Stimulated activated CD8-positive, alpha-beta memory T cell treated with anti-CD3 and anti-CD28 coated beads, Interleukin-12 subunit alpha, Interleukin-12 subunit beta, amount 100 ng/mL, for 1 hour (primary cell): ENCODE measurements at places on chromosomes 4 and X.

GRCh38 chr4:71367546-71367945, 28.7 kb downstream of the SLC4A4 start:
- no peak for DNase-seq

- DNase-seq: no peak
These were observed 59.6 kb downstream of the RPS3A start for GRCh38 chr4:151158979-151159378.

DNA sequence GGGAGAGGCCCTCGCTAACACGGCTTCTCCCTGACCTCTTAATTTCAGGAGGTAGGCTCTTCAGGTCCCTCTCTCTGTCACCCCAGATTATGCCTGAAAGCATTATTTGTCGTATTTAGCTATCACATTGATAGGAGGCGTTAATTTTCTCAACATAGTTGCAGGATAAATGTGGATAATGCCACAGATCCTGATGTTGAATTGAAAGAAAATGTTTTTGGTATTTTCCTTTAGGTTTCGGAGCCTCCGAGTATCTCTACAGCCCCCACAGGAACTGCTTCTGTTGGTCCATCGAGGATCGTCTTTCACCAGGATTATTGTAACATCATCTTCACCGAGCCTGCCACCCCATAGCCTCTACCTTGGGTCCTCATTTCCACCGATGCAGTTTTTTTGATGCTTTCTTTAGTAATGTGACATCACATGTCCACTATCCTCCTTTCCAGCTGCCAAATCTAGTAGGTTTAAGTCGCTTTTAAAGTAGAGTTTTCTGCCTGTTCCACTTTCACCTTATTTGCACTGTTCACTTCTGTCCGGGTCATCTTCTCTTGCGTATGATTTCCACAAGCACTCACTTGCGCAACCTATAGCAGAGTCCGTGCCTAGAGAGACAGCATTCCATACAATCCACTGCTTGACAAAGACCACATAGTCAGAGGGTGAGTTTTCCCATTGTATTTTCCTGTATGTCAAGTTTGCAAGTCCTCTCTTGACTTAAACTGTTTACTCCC, 665 bp downstream of the TIGD2 start:
- DNase-seq: no peak

DNA sequence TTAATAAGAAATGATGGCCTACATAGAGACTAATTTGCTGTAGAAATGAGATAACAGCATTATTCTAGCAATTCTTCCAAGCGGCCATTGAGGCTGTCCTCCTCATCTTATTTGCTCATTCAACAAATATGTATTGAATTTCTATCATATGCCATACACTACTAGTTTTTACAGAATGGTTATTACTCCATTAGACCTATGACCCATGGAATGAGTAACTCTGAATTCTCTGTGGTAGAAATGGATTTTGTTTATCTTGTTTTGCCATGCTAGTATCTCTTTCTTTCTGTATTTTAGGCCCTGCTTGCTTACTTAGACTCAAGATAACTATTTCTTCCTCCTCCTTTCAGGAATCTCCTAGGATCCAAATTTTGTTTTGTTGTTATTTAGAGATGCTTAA, 103.5 kb downstream of the RPA4 start:
- no peak for DNase-seq

- DNase-seq: no peak
These were observed at the start of gene IL13RA2 for GRCh38 chrX:115017455-115017854. Gene IL13RA2 (minus strand): TSS chrX:115017616. CDS start chrX:115017269, 347 bp downstream.

DNA sequence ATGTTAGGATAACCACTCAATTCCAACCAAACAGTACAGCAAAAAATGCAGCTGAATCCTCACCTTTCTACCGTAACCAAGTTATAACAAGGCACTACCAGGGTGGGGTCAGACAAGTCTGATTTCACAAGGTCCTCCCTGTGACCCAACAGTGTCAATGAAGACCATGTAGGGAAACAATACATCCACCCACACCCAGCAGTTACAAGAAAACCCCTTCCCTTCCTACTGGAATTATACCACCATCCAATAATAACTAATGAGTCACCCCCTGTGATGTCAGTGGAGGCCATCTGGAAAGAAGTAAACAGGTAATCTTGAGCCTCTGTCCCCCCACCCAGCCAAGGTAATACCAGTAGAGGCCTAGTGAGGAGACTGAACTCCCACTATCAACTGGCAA, 117.6 kb downstream of the FGF16 start:
- no peak for DNase-seq

DNA sequence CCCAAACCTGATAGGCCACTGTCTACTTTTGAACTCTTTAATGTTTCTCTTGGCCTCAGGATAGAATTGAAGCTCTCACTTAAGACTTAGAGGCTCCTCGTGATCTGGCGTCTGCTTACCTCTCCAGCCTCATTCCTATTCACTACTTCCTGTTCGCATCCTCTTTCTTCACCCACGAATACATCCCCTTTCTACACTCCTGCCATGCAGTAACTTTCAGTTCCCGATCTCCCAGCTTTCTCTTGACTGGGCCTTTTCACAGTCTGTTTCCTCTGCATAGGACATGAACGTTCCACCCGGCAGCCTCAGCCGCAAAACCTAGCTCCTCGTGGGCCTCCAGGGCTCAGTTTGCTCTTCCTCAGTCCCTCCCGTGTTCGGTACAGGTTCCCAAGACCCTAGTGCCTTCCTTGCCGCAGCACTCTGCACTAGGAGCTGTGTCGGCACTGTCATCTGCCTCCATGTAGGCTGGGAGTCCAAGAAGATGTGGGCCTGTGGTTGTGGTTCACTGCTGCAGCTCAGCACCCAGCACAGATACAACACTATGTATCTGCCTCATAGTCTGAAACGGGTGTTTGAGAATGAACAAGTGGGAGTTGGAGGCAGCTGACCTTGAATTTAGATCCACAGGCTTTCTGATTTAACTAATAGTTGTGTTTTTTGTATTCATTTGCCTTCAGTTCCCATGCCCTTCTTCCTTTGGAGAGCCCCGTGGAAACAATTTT, 15.8 kb downstream of the RPL39 start:
- no peak for DNase-seq

GRCh38 chrX:50111742-50112141, 89.1 kb downstream of the AKAP4 start:
- DNase-seq: no peak

GRCh38 chrX:19804151-19804550, 83.2 kb downstream of the SH3KBP1 start:
- no peak for DNase-seq

GRCh38 chr4:15552557-15553362, 83.1 kb downstream of the CC2D2A start:
- no peak for DNase-seq

GRCh38 chr4:96149894-96150293, 310.0 kb downstream of the PDHA2 start:
- DNase-seq: no peak

- no peak for DNase-seq
These were observed 23.9 kb downstream of the HMX1 start for GRCh38 chr4:8847764-8848163.

GRCh38 chrX:53544936-53545335, 110.8 kb upstream of the HSD17B10 start:
- DNase-seq: no peak

GRCh38 chr4:71377561-71377960, 38.7 kb downstream of the SLC4A4 start:
- DNase-seq: no peak

GRCh38 chr4:108972613-108973283, 209.9 kb upstream of the ETNPPL start:
- no peak for DNase-seq

DNA sequence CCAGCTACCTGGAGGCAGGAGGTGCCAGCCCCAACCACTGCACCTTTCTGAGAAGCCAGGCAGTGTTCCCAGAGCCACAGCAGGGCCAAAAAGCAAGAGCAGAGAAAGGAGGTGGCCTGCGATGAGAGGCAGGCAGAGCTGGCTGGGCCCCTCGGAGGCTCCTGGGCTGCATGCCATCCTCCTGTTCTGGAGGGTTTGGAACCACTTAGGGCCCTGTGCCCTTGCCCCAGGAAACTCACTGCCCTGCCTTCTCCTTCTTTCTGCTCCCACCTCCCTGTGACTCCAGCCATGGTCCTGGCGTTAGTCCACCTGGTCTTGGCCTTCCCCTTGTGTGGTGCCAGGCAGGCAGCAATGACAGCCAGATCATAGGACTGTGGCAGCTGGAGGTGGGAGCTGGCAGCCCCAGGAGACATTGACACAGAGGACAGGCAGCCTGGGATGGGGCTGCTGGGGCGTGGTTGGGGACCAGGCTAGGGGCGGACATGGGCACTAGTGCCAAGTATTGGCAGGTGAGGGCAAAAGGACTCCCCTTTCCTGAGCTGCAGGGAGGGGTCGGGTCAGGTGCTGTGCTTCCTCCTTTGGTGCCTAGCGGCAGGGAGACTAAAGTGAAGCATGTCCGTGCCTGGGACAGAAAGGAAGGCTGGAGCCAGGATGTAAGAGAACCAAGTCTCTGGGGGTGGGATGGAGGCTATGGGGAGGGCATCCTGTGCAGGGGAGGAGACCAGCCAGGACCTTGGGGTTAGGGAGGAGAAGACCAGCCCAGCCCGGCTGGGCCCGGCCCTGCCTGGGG, 1.4 kb downstream of the APLN start:
- DNase-seq: no peak

DNA sequence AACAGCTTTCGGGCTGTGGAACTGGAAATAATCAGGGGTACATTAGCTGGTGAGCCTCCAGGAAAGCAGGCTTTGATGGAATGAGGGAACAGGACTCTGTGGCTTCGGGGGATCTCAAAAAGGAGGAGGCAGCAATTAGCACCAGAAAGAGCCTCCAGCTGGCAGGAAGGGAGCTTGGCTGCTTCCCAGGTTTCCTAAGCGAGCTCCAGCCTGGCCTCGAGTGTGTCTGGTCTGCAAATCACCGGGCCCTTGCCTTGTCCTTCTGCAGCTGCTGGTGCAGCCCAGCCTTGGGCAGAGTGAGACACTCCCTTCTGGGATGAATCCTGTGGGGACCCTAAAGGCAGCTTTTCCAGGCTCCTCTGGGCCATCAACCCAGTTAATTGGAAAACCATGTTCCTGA, 10.7 kb upstream of the PDHA1 start:
- no peak for DNase-seq
